ENCODE measurements at places on chromosomes 1 and 21.

DNA sequence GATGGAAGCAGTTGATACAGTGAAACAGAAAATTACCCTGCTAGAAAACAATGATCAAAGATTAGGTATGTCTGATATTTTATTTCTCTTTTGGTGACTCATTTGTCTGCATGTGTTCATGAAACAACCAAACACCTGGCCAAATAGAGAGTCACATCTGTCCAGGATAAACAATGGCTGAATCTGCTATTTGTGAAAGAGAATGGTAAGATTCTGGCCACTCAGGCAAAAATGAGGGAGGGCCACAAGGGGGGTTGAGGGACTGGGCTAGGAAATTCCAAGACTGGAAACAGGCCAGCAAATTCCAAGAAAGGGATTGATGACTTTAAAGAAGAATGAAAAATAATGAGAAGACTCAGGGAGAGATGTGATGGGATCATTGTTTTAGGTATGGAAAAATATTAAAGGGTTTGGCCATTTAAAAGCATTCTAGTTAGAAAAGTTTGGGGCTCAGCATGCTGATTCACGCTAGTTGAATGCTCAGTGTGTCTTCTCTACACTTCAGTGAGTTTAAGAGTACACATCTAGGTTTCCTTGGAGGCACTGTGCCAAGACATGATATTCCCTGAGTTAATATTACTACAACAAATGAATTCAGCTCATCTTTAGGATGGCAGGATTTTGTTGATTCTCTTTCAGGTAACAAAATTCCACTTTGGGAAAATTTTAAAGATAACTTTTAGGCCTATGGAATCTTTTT is 44.9 kb downstream of the TRAF5 start:
- DNase-seq, result no peak

GRCh38 chr1:206945779-206946178 is 487 bp downstream of the PIGR start:
- DNase-seq, result no peak

- peak; percentile 32 for DNase-seq
These were observed 87.5 kb upstream of the RGS1 start for GRCh38 chr1:192488058-192488457.

DNA sequence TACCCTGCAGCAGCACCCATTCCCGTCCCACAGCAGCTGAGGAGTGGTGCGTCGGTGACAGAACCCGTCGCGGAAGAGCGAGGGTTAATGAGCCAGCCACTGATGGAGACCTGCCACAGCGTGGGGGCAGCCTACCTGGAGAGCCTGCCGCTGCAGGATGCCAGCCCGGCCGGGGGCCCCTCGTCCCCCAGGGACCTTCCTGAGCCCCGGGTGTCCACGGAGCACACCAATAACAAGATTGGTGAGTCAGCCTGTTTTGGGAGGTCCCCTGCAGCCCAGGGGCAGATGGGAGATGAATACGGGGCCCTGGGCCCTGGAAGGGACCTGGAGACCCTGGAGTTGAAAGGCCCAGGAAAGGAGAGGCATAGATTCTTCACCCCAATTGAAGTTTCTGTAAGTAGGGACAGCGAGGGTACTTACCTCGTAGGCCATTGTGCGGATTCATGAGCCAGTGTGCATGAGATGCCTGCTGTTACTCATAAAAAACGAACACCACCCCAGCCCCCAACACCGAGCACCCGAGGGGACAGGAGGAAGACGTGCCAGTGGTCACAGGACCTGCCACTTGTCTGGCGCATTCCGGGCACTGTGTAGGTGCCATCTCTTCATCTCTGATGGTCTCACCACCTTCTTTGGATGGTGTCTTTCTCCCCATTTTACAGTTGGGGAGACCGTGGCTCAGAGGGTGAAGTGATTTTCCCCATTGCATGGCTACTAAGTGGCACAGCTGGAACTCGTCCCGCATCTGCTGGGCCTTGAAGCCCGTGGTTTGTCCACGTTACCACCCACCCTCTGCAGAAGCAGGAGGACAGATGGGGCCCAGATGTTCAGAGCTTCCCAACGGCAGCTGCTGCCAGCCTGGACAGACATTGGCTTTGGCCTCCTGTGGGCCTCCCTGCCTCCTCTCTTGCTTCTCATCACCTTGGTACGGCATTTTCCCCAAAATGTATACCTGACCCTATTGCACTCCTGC is 28.3 kb upstream of the TNFRSF1B start:
- DNase-seq, result no peak

GRCh38 chr1:224670506-224670905 is 54.4 kb downstream of the CNIH3 start:
- no peak for DNase-seq

- DNase-seq, result no peak
These were observed 23.3 kb downstream of the LRP8 start for GRCh38 chr1:53304527-53304926.

- peak; percentile 76 for DNase-seq
These were observed 18.5 kb downstream of the CAMK1G start for GRCh38 chr1:209601809-209602657.

DNA sequence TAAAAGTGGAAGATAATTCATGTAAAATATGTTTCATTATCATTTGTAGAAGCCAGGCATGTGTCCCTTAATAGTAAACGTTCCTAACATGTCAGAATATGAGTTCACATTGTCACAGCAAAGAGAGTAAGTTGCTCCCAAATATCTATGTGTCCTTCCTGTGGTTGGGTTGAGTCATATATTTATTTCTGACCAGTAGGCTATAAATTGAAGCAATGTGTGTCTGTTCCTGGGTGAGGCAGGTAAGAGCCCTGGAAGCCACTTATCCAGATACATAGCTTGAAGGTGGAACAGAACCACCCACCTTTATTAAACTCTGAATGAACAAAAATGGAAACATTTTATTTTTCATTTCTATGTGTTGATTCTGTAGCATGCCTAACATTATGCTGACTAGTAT is 2251.6 kb downstream of the NCAM2 start:
- DNase-seq, result no peak

GRCh38 chr1:226722240-226722900 is 16.7 kb downstream of the ITPKB start:
- no peak for DNase-seq

DNA sequence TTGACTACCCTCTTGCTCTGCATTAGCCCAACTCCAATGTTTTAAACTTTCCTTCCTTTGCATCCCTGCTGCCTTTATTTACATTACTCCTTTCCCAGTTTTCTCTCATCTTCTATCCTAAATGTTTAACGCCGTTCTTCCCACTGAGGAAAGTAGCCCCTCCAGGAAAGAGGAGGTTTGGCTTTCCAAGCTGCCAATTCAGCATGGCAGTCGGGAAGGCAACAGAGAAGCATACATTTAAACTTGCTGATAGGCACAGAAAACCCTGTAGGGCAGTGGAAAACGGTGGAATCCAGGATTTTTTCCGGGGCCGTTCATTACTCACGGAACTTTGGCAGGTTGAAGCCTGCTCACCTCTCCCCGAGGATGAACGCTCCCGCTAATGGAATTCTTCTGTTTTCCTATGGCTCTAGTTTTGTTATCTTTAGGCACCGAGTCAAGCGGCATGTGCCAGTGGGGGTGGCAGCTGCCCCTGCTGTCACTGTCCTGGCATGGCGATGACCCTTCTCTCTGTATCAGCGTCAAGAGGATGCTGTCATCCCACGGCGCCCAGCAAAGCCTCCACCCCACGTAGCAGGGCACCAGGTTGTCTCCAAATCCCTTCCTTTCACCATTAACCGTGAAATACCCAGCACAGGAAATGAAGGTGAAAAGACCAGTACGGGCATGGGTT is 48.3 kb downstream of the ZBTB18 start:
- DNase-seq, result no peak

DNA sequence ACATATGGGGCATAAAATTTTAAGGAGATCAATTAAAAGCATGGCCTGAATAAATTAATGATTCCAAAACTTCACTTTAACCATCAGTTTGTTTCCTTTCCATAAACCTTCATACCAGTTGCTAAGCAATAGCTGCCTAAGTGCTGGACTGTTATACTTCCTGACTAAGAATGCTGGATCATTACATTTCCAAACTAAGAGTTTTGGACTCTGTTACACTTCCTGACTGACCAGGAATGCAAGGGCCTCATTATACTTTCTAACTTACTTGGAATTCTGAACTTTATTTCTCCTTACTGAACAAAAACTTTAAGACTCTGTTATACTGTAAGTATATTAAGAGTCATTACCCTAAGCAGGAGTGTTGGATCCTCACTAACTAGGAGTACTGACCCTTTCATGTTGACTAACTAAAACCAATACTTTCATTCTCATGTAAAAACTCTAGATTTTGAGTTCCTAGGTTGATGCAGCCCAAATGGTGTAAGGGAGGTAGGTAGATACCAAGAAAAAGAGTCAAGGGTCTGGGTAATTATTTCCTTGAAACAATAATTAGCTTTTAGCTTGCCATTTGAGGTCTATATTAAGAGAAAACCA is 118.2 kb downstream of the FAF1 start:
- no peak for DNase-seq

DNA sequence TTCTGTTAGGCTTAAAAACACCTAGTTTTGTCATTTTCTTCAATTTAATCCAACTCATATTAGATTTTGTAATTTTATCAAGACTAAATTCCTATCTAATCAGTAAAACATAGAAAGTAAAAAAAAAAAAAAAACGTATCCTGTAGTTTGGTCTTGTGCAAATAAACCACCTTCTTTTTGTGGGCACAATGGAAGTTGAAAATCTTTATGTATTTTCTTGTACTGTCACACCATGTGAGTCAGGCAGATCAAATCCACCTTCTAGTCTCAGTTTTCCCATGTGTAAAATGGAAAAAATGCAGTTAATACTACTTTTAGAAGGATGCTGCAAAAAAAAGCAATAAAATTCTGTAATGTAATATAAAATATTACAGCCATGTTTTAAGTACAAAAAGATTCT is 129.8 kb downstream of the CYYR1 start:
- no peak for DNase-seq

- DNase-seq, result no peak
These were observed 4.6 kb downstream of the IPO13 start for GRCh38 chr1:43951021-43951985.

DNA sequence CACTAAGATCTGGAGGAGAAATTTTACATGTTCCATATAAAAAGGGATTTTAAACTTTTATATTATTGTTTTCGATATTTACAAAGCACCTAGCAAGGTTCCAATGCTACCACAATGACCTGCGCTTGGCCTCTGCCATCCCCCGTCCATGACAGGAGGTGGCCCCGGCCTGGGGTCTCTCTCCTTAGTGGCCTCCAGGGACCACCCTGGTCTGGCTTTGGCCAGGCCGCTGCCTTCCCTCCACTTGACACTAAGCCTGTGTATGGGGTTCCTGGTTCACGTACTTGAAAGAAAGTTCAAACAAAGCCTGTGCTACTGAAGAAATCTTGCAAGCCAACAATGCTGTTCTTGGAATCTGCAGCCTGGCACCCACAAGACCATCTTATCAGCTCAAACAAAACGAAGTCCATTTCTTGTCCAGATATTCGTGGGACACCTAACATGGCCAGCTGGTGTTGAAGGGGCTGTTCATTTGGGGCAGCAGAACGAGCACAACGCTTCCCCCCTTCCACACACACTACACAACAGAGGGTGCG is 12.8 kb downstream of the PRDM15 start:
- no peak for DNase-seq

DNA sequence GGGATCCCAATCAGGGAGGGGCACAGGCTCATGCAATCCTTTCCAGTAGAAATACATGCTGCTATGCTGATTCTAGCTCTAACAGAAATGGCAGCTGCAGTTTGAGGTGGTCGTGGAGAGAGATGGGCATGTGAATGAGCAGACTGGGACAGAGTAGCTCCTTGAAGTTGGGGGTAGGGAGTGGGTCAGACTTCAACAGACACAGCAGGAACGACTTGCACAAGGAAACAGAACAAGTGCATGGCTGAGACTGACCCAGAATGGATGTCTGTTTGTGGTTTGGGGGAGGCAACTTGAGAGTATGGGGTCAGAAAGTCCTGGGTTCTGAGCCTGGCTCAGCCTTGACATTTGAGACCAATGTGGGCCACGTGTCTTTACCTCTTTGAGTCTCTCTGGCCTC is 25.1 kb upstream of the TRABD2B start:
- no peak for DNase-seq

GRCh38 chr1:147080671-147081394 is 91.4 kb downstream of the PRKAB2 start:
- no peak for DNase-seq

GRCh38 chr21:39232861-39233291 is 49.6 kb upstream of the PSMG1 start:
- DNase-seq, result no peak

DNA sequence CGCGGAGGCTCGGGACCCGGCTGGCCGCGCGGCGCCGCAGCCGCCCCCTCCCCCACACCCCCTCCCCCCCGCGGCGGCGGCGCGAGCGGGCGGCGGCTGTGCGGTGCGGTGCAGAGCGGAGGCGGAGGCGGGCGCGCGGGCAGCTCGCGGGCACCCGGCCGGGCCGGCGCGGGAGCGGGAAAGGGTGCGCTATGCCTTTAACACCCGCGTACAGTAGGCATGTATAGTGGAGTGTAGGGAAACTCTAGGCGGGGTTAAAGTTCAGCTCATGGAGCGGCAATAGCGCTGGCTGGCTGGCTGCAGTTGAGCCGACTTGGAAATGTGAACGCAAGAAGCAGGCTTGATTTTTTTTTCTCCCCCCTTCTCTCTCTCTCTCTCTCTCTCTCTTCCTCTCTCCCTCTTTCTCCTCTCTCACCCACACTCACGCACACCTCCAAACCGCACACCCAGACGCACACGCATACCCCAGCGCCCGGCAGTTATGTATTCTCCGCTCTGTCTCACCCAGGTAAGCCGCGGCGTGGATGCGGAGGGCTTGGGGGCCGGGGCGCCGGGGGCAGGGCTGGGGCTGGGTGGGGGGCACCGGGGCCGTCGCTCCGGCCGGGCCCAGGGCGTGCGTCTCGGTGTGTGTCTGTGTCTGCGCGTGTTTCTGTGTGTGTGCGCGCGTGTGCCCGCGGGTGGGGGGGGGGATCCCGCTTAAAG is at the start of gene NFIA:
NFIA (plus strand) TSS at position 251 of the 702 bp plus-strand sequence.
- peak; percentile 79 for DNase-seq

GRCh38 chr1:211332036-211332616 is 5.5 kb downstream of the TRAF5 start:
- DNase-seq, result no peak

DNA sequence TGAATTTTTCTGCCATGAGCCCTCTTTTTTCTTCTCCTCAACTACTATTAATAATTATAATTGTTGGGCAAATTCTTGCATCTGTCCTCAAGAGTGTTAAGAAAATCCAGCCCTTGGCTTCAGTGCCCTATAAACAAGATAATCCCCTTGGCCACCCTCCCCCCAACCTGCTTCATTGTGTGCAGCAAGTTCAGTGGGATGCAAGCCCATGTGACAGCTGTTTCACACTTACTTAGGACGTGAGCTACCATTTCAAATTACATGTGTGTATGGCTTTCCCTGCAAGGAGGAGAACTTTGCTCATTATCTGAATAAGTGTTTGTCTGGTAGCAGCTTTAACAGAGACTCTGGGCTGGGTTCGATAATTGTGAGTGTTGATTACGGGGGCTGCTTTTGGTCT is 276.2 kb downstream of the CACNA1E start:
- no peak for DNase-seq

- no peak for DNase-seq
These were observed 149.1 kb downstream of the GREM2 start for GRCh38 chr1:240462766-240463395.

All from SK-MEL-5 (cell line).